ENCODE measurements at places on chromosomes 6 and 20.

GRCh38 chr20:51036827-51037531, 14.1 kb upstream of the KCNG1 start:
- DNase-seq, result no peak

- no peak for DNase-seq
Observed at GRCh38 chr6:55450005-55450404, 122.7 kb downstream of the GFRAL start.

DNA sequence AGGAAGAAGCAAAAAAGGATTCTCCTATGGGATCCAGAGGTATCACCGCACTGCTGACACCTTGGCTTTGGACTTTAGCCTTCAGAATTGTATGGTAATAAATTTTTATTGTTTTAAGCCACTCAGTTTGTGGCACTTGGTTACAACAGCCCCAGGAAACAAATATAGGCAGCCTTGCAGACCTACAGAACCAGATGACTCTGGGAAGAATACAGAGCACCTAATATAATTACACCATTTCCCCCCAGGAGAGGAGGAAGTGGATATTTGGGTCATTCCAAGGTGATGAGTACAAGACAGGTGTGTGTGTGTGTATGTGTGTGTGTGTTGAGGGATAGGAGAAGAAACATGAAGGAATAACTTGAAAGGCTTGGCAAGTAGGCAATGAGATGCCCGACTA, 84.2 kb upstream of the ENPP5 start:
- DNase-seq, result no peak

DNA sequence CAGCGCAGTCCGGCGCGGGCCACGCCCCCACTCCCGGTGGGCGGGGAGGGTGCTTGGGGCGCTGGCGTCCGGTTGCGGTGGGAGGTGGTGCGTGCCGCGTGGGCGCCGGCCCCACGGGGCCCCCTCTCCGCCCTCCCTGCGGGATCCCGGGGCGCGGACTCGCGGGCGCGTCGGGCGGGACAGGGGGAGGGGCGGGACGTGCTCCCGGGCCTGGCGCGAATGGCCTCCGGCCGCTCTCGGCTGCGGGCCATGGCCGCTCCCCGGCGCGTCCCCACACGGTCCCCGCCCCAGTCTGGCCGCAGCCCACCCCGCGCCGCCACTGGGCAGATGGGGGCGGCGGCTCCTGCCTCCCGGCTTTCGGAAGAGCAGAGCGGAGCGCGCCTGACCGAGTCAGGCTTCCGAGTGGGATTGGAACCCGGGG, 771 bp upstream of the PPP1R3G start:
- no peak for DNase-seq

- DNase-seq, result no peak
Observed at GRCh38 chr20:21399005-21399475, 1.7 kb upstream of the NKX2-4 start.

GRCh38 chr20:61134296-61135030, 117.6 kb upstream of the CDH4 start:
- no peak for DNase-seq
